Stimulated activated CD4-positive, alpha-beta T cell treated with anti-CD3 and anti-CD28 coated beads, Interleukin-2, amount 100 ng/mL, for 48 hours (primary cell): ENCODE measurements at places on chromosomes 7 and 10.

DNA sequence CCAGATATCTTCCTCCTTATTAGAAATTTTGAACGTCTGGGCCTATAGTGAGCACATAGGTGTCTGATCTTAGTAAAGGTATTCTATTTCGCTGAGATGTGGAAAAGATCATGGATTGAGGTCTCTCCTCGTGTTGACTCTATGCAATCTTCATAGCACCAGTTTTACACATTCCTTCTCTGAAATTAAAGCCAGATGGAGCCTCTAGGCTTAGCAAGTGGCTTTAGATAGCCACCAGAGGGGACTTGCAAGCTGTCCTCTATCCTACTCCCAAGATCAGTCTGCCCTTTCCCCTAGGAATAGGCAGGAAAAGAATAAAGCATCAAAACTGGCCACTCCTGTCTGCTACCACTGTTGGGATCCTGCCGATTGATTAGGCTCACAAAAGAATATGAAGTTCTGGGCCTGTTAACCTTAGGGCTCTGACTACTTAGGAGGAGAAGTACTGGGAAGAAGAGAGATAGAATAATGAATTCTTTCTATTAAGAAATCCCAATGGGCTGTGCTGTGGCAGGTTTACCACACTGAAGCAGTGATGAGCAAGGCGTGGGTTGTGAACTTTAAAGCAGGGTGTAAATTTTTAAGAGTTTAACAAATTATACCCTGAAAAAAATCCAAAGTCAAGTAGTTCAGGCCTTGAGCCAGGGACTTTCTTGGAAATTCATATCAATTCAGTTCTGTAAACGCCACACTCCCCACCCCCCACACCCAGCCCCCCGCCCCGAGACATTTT, 2.2 kb upstream of the STRIP2 start:
- no peak for DNase-seq

GRCh38 chr7:17313194-17313593, 14.7 kb downstream of the AHR start:
- no peak for DNase-seq

DNA sequence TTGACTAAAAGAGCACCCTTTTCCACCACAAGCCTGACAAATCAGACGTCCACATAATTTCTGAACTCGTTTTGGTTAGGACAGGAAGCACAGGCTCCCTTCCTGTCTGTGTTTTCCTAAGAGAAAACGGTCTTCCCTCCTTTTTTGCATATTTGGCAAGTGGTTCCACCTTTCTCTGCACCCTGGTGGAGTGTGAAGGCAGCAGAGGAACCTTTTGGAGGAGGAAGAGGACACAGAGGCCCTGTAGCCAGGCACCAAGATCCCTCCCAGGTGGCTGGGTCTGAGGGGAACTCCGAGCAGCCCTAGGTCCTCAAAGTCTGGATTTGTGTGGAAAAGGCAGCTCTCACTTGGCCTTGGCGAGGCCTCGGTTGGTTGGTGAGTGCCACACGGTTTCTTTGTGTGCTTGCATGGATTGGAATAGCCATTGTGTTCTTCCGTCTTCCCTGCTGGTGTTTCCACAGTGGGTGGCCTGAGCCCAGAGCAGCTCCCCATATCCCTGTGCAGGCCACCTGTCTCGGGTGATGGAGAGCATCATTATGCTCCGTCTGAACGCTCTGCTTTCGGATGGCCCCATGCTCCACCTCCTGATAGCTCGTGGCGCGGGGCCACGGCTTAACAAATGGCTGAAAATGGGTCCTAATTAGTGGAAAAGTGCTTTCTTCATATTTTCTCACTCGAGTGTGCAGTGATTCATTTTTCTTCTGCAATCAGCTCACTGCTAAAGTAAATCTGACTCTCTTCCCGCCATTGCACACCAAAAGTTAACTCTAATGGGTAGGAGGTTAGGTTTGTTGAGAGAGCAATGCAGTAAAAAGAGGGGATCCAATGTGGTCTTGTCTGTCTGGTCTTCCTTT, 4.2 kb downstream of the IKZF1 start:
- DNase-seq = no peak

DNA sequence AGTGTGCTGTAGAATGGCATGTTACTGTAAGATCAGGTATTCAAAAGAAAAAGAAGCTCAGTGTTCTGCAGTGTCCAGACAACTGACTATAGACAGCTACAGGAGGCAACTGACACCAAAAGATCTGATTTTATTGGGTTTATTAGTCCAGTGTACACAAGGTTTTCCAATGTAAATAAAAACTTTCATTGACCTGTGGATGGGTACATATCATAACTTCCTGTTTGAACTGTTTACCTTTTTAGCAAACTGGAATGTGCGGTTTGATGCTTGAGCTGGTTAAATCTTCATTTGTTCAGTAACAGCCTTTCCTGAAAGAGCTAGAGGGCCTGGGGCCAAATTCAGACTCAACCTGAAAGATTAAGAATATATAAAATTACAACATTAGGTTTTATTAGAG, 172.6 kb upstream of the SP8 start:
- DNase-seq = no peak

GRCh38 chr10:131314148-131314547, 2.6 kb upstream of the TCERG1L start:
- no peak for DNase-seq

DNA sequence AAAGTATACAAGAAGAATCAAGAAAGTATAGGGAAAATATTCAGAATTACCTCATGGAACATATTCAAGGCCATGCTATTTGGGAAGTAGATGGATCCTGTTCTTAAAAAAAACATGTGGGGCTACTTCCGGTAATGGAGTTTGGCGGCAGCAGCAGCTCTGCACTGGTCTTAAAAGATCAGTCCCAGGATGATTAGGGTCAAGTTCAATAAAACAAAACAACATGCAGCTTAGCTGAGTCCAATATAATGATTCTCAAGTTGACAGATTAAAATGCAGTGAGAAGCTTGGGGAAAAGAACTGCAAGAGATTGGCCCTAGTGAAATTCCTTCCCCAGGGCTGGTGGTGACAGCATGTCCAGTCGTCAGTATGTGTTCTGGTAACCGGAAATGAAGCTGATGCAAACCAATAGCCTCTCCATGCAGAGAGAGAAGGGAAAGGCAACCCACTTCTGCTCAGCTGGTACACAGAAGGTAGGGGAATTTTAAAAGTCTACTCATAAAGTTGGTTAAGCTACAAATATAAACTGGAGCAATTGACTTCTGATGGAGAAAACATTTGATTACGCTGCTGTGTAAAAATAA, 305.1 kb upstream of the IMMP2L start:
- no peak for DNase-seq

DNA sequence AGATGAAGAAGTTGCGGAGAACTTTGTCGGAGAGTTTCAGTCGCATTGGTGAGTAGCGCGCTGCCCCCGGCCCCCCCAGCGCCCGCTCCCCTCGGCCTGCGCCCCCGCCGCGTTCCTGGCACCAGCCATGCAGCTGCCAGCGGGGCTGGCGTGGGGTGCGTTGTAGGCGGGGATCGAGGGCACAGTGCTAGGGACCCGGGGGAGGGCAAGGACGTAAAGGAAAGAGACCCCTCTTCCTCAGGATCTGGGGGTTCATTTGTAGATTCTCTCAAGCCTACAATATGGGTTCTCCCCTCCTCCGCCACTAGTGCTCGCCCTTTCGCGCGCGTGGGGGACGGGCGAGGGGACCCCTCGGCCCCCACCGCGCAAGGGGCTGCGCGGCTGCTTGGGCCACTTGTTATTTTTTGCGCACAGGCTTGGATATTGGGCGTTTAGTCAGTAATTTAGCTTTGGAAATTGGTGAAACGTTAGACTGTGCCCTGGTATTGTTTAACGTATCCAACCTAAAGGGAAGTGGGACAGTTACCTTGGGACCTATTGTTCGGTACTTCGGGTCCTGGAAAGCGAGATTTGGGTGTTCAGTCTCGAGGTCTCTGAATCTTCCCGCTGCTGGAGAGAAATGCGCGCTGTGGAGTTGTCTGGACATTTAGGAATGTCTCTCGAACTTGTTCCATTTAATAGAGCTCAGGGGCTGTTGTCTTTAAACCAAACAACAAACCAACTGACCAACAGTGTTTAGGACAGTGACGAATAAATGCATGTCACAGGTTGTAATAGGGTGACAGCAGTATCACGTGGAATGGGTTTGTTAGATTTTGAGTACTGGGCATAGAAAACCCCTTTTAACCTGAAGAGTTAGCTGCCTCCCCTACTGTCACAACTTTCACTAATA, 796 bp downstream of the CDK14 start:
- DNase-seq = no peak

DNA sequence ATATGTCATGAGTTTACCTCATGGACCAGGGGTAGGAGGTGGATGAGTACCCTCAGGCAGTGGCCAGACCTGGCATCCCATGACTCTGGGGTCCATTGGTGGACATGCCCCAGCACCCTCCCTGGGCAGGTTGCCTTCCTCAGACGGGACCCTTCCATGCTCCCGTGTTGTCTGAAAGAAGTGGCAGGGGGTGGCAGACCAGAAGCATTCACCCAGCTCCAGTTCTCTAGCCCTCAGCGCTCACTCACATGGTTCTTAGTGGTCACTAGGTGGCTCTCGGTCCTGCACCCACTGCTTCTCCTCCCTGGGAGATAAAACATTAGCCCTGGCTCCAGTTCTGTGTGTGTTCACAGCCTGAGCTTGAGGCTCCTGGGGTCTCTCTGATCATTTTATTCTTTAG, 6.0 kb downstream of the RBP3 start:
- no peak for DNase-seq

GRCh38 chr10:36608866-36609265, 516.5 kb upstream of the ANKRD30A start:
- no peak for DNase-seq
